ENCODE measurements at places on chromosomes 5 and 9.

DNA sequence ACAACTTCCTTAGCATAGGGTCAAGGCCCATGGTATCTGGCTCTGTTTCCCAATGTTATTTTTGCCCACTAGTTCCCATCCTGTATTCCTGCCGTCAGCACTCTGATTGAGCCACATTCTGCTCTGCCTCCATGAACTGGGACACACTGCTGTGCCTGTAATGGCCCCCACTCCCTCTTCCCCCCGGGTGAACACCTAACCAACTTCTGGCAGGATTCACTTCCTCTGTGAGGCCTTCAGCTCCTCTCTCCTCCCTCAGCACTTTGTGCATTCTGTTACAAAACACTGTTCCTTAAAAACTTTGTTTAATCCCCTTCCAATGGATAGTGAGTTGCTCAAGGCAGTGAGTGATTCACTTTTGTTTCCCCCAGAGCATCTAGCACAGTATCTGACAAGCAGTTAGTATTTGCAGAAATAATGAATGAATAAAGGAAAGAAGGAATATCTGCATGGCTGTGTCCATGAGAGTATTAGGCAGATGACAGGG, 183.6 kb downstream of the EFNA5 start:
- no peak for DNase-seq

DNA sequence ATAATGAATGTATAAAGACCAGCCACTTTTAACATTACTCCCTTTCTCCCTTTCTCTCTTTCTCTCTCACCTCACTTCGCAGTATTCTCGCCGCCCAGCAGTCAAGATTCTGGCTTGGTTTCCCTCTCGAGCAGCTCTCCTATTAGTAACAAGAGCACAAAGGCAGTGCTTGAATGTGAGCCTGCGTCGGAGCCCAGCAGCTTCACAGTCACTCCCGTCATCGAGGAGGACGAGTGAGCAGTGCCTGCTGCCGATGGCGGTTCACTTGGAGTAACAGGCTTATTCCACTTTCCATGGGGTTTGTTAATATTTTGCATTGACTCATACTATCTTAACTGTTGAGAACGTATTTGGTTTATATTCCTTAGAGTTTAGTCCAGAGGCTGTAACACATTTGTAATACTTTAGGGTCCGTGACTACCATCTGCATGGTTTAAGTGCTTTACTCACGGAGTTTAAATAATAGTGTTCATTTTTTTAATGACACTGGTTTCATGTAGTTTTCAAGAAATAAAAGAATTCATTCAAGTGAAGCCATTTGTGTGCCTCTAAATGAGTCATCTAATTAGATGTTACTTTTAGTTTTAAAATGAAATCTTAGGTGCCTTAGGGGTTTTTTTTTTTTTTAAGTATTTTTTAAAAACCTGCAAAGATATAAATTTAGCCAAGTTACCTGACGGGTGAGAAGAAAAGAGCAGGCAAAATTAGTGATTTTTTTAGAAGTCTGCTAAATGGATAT, 8.4 kb upstream of the DMRT3 start:
- no peak for DNase-seq

DNA sequence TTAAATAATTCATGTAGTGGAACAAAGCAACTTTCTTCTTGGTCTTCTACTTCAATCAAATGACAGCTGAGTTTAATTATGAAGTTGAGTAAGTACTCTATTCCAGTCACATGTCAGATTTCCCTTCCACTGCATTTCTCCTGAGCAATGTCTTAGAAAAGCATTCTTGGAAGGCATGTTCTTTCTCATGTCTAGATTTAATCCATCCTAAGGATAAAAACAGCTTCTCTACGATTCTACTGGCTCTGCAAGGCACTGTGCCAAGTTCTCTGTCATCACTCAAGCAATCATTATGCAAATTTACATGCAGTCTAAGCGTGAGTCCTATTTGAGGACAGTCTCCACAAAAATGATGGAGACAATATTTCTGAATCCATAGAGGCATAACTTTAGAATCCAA, 142.4 kb downstream of the YIPF5 start:
- no peak for DNase-seq

- DNase-seq, result no peak
Measured at GRCh38 chr9:91276513-91276912, 85.2 kb downstream of the AUH start.

- DNase-seq, result no peak
Measured at GRCh38 chr9:27722866-27723265, 149.6 kb upstream of the C9orf72 start.

GRCh38 chr9:93183663-93184431, at the start of gene WNK2:
WNK2 (plus strand) TSS chr9:93184139; CDS start chr9:93184930, 791 bp downstream.
- peak; percentile 30 for DNase-seq

DNA sequence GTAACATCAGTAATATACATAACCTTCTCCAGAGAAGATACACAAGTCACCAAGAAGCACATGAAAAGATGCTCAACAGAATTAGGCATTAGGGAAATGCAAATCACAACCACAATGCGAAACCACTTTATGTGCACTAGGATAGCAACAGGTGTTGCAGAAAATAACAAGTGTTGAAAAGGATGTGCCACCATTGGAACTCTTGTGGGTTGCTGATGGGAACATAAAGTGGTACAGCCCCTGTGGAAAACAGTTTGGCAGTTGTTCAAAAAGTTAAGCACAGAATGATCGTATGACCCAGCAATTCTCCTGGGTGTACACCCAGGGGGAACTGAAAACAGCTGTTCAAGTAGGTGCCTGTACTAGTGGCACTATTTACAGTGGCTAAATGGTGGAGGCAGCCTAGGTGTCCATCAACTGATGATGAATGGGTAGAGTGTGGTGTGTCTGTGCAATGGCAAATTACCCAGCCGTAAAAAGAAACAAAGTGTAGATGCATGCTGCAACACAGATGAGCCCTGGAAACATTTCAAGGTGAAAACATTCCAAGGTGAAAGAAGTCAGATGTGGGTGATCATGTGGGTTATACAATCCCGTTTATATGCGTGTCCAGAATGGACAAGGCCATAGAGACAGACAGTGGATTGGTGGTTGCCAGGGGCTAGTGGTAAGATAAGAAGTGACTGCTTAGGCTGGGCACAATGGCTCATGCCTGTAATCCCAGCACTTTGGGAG, 27.2 kb downstream of the CCDC69 start:
- DNase-seq, result no peak

GRCh38 chr5:156411-157072, 34.8 kb upstream of the LRRC14B start:
- no peak for DNase-seq

DNA sequence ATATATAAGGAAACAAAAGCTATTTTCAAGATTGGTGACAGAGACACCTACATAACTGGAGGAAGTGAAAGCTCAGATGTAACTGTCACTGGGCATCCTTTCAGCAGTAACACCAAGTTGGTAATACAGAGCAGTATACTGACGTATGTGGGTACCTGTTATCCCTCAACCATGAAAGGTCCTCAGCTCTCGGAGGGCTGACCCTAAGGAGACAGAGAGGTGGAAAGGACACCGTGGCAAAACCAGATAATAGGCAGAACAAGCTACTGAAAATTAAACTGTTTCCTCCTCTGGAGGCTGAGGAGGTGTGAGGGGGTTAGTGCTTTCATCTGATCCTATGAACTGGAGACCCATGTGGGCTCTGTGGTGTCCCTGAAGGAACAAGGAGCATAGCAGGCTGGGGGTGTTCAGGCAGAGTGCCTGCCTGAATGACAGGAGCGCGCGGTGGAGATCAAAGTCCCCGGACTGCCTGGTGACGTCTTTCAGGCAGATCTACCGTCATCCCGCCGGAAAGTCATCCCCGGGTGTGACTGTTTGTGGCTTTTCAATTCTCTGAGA, 130.2 kb upstream of the FSTL4 start:
- no peak for DNase-seq

DNA sequence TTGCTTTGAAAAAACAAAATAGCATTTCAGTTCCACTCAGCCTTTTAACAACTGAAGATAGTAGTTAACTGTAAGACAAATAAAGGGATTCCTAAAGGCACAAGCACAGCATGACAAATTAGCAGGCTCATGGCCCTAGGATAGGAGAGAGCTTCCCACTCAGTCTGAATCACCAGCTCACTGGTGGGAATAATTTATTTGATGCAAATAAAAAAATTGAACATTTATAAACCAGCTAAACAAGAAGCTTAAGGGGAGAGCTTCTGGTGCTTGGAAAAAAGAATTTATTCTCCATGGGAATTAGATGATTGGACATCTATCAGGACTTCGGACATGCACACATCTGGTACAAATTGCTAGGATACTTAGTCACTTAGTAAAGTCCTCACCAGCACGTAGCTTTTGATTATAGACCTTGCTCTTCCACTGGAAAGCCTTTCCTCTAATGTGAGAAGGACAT, 294.1 kb upstream of the TNC start:
- no peak for DNase-seq

DNA sequence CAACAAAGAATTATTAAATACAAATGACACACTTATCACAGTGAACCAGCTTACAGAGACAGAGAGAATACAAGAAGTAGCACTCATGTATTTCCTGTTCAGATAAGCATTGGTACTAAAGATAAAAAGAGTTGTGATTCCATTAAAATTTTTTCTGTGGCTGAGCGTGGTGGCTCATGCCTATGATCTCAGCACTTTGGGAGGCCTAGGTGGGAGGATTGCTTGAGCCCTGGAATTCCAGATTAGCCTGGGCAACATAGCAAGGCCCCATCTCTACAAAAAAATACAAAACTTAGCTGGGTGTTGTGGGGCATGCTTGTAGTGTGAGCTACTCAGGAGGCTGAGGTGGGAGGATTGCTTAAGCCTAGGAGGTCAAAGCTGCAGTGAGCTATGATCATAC, 32.9 kb downstream of the FCHO2 start:
- DNase-seq, result no peak

GRCh38 chr5:125258615-125259014, 512.2 kb upstream of the ZNF608 start:
- no peak for DNase-seq

DNA sequence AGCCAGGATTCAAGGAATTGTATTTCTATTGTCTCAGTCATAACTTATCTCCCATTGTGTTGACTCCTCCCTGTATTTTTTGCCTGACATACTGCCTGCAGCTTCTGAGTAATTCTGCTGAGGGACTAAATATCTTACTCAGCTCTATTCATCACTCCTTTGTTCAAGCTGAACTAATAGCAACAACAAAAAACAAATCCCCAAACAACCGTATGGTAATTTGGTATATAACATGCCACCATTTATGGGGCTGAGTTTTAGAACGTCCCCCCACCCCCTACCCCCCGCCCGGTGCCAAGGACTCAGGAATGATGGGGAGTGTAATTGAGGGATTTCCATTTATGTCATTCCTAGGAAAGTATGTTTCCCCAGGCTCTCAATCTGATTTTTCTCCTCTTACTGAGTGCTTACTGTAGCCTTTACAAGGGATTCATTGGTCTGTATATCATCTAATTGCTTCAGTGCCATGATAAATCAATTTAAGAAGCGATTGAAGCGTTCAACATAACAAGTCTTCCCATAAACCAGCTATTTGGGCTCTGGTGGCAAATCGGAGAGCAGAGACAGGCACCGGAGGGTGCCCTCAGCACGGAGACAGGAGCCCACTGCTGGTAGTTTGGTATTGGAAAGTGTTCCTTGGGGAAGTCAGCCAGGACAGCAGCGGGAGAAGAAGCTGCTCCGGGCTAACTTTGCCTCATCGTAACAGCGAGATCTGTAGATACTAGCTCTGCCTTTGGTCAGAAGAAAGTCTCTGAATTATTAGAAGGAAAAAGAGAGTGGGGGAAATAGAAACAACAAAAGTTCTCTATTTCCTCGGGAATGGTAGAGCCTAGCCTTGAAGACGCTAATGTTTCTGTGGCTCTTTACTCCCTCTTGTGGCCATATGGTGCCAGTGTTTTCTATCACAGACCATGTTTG, 40.7 kb upstream of the HSD17B4 start:
- DNase-seq, result peak; percentile 44

DNA sequence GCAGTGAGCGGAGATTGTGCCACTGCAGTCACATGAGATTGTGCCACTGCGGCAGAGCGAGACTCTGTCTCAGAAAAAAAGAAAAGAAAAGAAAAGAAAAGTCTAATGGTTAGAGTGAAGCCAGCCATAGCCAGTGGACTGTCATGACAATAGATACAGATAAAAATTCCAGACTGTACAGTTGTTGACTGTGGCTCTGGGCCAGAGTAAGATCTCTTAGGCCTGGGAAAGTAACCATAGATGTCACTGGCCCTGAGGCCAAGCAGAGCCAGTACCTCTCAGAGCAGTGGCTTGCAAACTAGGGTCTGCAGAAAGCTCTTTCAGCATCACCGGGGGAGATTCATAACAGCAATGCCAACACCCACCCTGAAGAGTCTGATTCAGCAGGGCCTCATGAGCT, 44.1 kb upstream of the SUB1 start:
- DNase-seq, result no peak

DNA sequence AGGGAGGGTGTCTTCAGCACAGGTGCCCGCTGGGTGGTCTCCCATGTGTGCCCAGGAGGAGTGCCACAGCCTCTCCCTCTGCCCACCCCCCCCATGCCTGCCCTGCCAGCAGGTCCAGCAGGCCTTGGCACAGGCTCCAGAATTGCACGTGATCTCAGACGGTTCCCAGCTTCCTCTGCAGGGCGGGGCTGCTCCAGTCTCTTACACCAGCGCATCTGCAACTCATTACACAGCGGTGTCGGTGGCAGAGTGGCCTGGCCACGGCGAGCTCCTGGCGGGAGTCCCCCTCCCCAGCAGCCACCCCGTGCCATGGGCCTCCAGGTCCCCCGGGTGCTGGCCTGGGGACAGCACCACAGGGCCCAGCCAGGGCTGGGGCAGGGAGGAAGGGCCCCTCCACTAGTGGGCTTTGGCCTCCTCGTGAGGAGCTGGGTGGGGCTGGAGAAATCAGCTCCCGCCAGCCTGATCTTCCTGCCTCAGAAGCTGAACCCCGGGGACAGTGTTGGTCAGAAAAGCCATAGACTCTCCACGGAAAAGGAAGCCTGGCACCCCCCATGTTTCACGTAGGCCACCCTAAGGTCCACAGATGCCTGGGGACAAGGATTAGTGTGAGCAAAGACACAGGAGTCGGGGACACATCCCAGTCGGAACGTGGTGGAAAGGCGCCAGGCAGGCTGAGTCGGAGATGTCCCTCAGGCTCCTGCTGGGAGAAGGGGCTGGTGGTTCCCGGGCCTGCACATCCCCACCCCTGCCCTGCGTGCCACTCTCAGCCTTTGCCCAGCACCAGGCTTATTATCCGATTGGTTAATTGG, 40.2 kb downstream of the RXRA start:
- DNase-seq, result no peak

- no peak for DNase-seq
Measured at GRCh38 chr5:181098762-181099601, 32.0 kb downstream of the OR2V1 start.

DNA sequence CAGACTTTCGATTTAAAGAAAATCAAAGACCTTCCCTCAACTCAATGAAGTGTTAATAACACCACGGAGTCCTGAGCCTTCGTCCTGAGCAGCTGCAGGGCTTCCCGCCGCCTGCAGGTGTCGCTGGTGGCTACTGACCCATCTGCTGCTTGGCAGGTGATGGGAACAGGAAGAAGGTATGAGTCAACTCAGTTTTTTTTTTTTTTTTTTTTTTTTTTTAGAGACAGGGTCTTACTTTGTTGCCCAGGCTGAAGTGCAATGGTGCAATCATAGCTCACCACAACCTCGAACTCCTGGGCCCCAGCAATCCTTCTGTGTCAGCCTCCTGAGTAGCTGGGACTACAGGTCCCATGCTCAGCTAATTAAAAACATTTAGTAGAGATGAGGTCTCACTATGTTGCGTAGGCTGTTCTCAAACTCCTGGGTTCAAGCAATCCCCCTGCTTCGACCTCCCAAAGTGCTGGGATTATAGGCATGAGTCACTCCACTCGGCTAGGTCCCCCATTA, 185.7 kb upstream of the IL12B start:
- DNase-seq, result peak; percentile 46

GRCh38 chr9:127803507-127804352, 1.0 kb downstream of the FPGS start:
- DNase-seq, result peak; percentile 20

- no peak for DNase-seq
Measured at GRCh38 chr5:115465431-115465830, 79.1 kb downstream of the FEM1C start.

Measured in activated CD4-positive, alpha-beta T cell treated with anti-CD3 and anti-CD28 coated beads, Interleukin-2, amount 50 U/mL, for 1 hour (primary cell).